ENCODE measurements at places on chromosomes 16 and 17.

DNA sequence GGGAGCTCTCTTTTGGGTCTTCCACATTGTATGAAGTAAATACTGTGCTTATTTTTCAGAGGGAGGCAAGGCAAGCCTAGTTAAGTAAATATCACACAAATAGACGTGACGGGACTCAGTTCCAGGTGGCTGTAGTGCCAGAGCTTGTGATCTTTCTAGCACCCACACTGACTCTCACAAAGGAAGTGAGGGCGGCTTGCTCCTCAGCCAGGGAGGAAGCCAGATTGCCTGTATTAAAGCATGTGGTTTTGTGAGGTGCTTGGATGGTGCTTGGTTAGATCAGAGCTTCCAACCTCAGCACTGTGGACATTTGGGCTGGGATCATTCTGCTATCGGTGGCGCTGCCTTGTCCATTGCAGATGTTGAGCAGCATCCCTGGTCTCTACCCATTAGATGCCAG is 80.1 kb downstream of the VAT1L start:
- peak; percentile 22 for DNase-seq

DNA sequence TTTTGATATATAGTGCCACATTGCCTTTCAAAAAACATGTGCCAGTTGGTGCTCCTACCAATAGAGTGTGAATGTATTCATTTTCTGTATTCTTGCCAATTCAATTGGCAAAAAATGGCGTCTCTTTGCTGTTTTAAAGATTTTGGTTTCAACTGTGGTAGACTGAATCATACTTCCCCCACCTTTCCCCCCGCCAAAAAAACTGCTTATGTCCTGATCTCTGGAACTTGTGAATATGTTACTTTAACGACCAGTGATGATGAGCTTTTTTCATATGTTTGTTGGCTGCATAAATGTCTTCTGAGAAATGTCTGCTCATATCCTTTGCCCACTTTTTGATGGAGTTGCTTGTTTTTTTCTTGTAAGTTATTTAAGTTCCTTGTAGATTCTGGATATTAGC is 325.1 kb upstream of the KCNJ16 start:
- DNase-seq: no peak

DNA sequence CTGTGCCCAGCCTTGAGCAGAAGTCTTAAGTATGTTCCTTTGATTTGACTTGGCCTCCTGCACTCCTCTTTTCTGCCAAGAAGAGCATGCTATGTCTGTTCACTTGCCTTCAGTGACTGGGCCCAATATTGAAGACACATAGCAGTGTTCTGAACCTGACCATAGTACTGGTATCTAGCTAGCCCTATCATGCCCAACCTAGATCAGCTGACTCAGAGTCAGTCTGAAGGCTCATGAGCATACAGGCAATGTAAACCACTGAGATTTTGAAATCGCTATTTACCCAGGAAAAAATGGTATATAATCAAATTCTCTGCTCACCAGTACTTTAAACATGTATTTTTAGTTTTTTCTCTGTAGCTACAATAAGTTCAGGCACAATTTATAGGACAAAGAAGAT is 129.4 kb downstream of the TANC2 start:
- no peak for DNase-seq

DNA sequence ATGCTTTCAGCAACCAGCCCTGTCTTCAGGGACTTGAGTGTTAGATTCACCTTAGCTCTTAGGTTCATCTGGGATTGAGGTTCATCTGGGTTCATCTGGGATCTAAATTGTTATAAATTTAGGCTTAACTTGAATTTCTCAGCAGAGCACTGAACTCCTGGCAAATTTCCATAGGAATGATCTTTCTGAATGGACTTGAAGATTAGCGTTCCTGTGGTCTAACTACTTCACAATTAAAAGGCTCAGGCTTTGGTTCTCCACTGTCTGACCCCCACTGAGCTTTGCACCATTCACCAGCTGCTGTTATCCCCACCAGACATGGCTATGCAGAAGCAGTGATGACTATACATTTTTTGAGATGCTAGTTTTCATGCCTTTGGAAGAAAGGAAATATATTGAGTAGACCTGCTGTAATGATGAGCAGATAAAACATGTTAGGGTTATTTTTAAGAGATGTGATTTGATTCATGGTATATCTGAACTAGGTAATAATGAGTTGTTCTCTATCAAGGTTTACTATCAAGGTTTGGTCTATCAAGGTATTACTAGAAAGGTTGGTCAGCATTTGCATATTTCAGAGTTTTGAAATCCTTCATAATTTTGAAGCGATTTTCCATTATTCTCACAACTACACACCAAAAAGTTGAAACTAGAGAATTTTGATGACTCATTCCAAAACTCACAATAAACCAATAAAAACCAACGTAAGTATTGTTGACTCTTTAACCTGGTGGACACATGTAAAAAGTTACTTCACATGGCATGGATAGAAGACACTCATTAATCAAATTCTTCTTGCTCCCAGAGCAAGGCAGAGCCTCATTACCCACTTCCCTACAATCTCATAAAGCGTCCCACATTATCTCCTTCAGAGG is 71.7 kb downstream of the SNX11 start:
- no peak for DNase-seq

DNA sequence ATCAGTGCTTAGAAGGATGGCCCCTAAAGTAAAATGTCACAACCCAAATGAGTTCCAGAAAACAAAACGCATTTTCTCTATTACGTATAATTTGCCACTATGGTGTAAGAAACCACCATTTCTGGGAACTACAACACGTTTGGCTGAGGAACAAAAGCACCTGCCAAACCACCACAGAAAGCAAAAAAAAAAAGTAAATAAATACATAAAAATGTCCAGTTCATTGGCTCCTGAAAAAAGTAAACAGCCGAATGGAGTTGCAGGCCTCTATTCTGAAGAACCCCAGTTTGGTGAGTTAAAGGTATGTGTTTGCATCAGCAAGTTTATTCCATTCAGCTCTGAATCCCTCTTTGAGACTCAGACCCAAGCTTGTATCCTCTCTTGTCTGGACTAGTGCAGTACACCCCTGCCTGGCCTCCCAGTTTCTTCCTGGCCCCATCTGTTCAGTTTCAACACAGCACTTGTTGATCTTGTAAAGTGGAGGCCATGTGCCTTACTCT is 36.9 kb downstream of the ERN1 start:
- DNase-seq: no peak

All from stimulated activated CD4-positive, alpha-beta T cell treated with anti-CD3 and anti-CD28 coated beads, Interleukin-15, amount 100 ng/mL, for 24 hours (primary cell).